ENCODE measurements at places on chromosomes 16 and 17.

DNA sequence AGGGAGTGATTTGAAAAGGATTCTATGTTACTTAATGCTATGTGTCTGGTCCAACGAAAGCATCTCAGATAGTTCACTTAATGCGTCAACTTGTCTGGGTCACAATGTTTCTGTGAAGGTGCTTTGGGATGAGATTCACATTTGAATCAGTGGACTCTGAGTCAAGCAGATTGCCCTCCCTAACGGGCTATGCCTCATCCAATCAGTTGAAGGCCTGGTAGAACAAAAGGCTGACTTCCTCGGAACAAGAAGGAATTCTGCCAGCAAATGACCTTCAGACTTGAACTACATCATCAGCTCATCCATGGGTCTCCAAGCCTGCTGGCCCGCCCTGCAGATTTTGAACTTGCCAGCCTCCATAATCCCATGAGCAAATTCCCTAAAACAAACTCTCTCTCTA, 15.2 kb downstream of the EMP2 start:
- no peak for DNase-seq

DNA sequence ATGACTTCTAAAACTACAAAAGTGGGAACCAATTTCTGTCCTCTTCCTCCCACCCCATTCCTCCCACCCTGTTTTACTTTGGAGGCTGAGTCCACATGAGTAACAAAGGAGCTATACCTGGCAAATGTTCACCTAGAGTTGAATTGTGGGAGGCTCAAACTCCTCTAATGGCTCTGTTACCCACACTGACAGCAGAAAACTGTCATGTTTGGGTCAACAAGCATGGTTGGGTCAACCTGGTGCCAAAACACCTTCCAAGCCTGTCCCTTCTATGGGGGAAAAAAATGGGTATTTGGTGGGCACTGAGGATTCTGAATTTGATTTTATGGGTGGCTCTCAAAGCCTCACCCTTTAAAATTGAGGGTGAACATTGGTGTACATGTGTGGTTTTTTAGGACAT, 12.0 kb upstream of the HOXB13 start:
- no peak for DNase-seq

GRCh38 chr16:54253118-54253517, 33.5 kb downstream of the IRX3 start:
- no peak for DNase-seq

DNA sequence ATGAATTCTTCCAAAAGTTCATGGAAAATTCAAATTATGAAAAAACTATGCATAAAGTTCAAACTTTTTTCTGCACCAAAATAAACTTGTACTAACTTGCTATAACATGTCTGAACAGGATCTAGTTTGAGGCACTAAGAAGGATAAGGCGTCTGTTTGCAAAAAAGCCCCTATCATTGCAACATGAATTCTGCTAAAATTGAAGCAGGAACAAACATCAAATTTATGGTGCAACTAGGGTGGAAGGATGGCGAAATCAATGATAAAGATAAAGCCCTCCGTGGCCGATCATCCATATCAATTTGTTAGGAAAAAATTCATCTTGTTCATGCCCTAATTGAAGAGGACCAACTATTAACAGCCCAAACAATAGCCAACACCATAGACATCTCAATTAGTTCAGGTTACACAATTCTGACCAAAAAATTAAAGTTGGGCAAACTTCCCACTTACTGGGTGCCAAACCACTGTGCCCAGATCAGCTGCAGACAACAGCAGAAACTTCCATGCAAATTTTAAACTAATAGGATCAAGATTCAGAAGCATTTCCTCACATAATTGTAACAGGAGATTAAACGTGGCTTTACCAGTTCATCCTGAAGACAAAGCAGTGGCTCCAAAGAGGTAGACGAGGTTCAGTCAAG, 12.9 kb downstream of the IL21R start:
- no peak for DNase-seq

- no peak for DNase-seq
These were observed 16.0 kb downstream of the SPNS3 start for GRCh38 chr17:4449736-4450135.

- DNase-seq: peak; percentile 72
These were observed 51.2 kb upstream of the TOB1 start for GRCh38 chr17:50917418-50917743.

All from dorsolateral prefrontal cortex (tissue), 122 donors.